Fibroblast of villous mesenchyme (primary cell): ENCODE measurements at places on chromosomes 4 and X. TPM values are rescaled to one million over a fixed set of nuclear protein-coding genes. Genes with fewer than 3 reads are reported as not detected.

SPON2 gene
- 197 and 601 TPM in 2 replicates for total RNA-seq

AMBN gene
- not detected in 2 replicates for total RNA-seq

PCSK1N gene
- total RNA-seq: 0.32 TPM in 1 of 2 replicates, not detected in the other

VCX3B gene
- total RNA-seq: not detected in 2 replicates

GRCh38 chr4:26885912-26886274 is 25.3 kb downstream of the STIM2 start:
- DNase-seq: no peak
